ENCODE measurements at places on chromosomes 5 and 9.

DNA sequence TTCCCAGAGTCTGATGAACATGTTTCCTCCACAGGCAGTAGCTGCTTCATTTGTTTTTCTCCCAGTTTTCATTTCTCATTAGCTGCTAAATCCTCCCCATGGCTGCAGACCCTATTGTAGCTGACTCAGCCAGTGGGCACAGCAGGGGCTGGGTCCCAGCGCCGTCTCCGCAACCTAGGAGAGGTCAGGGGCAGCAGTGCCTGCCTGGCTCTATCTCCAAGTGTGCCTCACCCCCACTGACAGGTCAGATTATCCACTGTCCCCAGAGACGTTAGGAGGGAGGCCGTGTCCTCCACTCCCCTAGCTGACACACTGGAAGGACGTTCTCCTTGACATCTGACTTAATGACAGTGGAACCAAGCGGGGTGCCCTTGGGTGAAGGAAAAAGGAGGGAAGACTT lies 31.1 kb downstream of the KCNIP1 start:
- DNase-seq = no peak

DNA sequence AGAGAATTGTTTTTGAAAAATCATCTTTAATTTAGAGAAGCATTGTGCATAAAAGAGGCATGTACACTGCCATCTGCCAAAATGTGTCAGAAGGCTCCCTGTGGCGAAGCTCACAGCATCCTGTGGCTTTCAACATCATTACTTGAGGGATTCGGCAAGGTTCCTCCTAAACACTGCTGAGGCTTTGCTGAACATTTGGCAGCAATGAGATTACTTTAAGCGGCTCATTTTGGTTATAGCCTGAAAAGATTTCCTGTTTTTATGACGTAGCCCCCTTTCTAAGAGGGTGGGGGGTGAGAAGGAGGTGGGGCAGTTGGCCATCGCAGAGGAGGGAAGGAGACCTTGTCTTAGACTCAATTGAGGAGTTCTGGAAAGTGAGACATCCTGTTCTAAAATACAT lies 469.4 kb downstream of the RASEF start:
- no peak for DNase-seq

GRCh38 chr5:133227897-133228296 lies 176.1 kb downstream of the HSPA4 start:
- DNase-seq = no peak

DNA sequence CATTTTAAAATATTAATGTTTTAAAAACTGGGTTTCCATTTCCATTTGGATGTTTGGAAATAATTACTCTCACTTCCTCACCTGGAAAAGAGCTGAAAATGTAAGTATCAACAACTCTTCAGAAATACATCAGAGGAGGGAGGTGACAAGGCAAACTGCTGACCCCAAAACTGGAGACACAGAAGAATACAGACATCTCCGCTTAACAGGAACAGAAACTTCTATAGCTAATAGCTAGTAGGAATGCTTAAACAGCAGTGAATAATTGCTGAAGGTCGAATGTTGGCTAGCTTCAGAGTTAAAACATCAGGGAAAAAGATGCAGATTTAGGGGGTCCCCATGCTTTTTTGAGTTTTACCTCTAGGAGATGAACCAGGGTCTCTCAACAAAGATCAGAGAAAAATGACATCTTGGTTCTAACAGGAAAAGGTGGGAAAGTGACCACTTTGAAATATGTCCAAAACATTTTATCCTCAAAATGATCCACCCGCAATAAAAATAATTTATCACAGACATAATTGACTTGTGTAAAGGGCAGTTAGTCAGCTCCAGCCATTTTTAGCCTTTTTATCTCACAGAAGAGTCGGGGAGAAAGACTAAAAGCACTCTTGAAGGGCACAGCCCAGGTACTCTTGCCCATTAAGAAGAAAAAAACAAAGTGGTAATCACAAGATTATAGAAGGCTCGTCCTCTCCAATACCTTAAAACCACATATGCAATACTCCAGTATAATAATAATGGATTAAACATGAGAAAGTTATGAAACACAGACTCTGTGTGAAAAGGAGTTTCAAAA lies 1474.9 kb downstream of the EFNA5 start:
- no peak for DNase-seq

Measured in MCF 10A (cell line).